ENCODE measurements at places on chromosomes 5 and 9. TPM values are rescaled to one million over a fixed set of nuclear protein-coding genes. Genes with fewer than 3 reads are reported as not detected.

Gene NEUROG1
- not detected for polyA plus RNA-seq

Gene DMGDH
- polyA plus RNA-seq = 3.1 TPM

- no peak for DNase-seq
Measured at GRCh38 chr5:171776770-171777759, 8.6 kb upstream of the SMIM23 start.

Gene EIF4E1B
- not detected for polyA plus RNA-seq

GRCh38 chr9:129697656-129698253 is 32.3 kb downstream of the PRRX2 start:
- DNase-seq = peak; percentile 62

Gene ACTBL2
- 0.05 TPM for polyA plus RNA-seq

- peak; percentile 59 for DNase-seq
Measured at GRCh38 chr5:172855597-172856292, 21.7 kb downstream of the ERGIC1 start.

- DNase-seq = no peak
Measured at GRCh38 chr9:130669965-130670364, 5.6 kb downstream of the PRDM12 start.

DNA sequence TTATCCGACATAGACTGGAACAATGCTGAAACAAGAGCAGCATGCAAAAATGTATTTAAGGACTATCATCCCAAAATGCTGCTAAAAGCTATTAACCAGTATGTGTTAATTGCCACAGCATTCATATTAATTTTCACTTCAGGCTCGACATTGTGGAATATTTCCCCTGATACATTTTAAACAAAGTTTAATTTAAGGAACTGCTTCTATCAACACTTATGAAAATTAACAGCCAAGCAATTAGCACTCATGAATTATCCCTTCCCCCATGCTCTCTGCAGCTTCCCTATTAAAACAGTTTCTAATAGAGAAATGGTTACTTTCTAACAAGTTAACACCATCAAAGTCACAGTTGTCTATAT is 54.8 kb downstream of the MAPKAP1 start:
- no peak for DNase-seq

Gene FBXO10
- 2.2 TPM for polyA plus RNA-seq

Gene C9orf50
- not detected for polyA plus RNA-seq

GRCh38 chr9:123324767-123325183 is 31.2 kb upstream of the CRB2 start:
- no peak for DNase-seq

GRCh38 chr9:79247021-79247420 is 324.7 kb upstream of the TLE4 start:
- no peak for DNase-seq

GRCh38 chr5:61994171-61994570 is 311.8 kb upstream of the KIF2A start:
- DNase-seq = no peak

Gene CDHR2
- polyA plus RNA-seq = 1.6 TPM

DNA sequence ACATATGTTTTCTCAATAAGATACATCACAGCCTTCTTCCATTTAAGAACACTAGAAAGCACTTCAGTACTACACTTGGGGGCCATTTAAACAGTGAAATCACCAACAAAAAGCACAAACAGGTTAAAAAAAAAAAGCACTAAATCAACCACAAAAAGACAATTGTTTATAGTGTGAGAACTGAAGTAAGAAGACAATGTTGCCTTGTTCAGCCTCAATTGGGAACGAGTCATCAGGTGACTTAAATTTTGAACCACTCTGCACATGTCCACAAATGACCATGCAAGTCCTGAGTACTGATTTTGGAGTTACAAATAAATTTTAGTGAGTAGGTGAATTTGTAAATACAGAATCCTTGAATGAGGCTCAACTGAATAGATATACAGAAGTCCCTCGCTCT is 37.2 kb upstream of the HNRNPA0 start:
- DNase-seq = no peak

- no peak for DNase-seq
Measured at GRCh38 chr9:121620777-121621449, 30.5 kb upstream of the DAB2IP start.

Gene CCL28
- polyA plus RNA-seq = 8.9 TPM

Gene SPRY4
- 5.2 TPM for polyA plus RNA-seq

Gene DOLPP1
- polyA plus RNA-seq = 8.3 TPM

Gene FKBP15
- 6.0 TPM for polyA plus RNA-seq

DNA sequence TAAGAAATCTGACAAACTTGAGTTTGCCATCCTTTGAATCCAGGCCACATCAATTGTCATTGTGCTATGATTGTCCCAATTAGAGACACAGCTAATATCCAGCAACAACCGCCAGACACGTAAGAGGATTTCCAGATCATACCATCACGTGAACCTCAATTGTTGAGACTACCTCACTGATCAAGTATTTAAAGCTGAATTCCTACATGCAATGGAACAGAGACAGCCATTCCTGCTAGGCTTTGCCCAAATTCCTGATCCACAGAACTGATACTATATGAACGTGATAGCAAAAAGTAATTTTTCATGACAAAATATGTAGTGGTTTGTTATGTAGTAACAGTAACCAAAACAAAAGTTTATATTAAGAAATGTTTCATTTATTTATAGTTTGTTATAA is 657.7 kb downstream of the PRR16 start:
- DNase-seq = no peak

Gene CBY3
- polyA plus RNA-seq = not detected

- no peak for DNase-seq
Measured at GRCh38 chr5:73272351-73272750, 99.4 kb downstream of the TMEM174 start.

GRCh38 chr9:113274474-113275156 is 757 bp downstream of the CDC26 start:
- DNase-seq = no peak

DNA sequence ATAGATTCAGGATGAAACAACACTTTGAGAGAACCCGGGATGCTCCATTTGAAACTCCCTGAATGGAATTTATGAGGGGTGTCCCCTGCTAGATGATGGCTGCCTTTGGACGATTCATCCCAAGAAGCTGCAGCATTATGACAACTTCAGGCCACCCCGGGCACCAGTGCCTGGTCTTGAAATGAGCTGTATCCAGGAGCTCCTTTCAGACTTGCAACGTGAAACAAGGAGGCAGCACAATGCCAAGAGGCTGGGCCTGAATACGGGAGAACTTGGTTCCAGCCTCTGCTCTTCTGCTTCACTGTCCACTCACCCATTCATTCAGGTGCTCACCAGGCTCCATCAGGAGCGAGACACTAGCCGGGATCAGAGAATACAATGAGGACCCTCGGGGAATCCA is 78.3 kb downstream of the STK10 start:
- no peak for DNase-seq

Gene KLHL9
- polyA plus RNA-seq = 5.4 TPM

GRCh38 chr5:109574985-109575384 is 114.7 kb upstream of the MAN2A1 start:
- DNase-seq = no peak

Gene OMD
- polyA plus RNA-seq = 0.56 TPM

- peak; percentile 6 for DNase-seq
Measured at GRCh38 chr5:112227911-112228631, 191.0 kb downstream of the EPB41L4A start.

Gene PCSK1
- polyA plus RNA-seq = 0.44 TPM

DNA sequence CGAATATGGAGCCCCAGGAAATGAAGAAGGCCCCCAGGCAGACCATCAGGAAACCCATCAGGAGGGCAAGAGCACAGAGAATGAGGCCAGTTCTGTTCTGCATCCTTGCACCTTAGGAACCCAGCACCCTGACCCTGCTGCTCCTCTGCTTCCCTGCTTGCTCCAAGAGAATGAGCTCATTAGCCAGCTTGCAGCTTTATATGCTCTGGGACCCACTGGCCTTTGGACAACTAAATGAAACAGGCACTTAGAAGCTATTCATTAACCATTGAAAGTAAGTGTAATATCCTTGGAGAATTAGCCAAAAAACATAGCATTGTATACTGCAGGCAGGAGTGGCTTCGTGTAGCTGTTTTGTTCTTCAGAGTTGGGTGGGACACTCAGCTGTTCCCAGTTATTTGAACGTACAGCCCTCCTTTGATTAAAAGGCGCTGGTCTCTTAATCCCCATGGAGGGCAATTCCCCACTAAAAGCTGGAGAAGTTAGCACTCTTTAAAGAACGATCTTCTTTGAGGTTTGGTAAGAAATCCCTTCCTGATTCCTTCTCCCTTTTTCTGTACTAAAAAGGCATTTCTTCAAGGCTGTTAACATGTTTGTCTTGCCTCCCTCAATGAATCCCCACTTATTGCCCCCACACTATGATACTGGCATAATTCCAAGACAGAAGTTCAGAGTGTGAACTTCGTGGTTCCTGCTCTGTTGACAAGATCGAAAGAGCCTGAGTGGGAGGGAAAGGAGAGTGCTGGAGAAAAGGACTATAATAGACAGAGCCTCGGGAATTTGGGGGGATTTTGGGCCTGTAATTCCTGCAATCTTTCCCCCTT is at the start of gene TMEM252:
TMEM252 (minus strand) TSS at position 172 of the 824 bp plus-strand sequence; CDS start at position 103, 69 bp downstream.
- DNase-seq = peak; percentile 35

DNA sequence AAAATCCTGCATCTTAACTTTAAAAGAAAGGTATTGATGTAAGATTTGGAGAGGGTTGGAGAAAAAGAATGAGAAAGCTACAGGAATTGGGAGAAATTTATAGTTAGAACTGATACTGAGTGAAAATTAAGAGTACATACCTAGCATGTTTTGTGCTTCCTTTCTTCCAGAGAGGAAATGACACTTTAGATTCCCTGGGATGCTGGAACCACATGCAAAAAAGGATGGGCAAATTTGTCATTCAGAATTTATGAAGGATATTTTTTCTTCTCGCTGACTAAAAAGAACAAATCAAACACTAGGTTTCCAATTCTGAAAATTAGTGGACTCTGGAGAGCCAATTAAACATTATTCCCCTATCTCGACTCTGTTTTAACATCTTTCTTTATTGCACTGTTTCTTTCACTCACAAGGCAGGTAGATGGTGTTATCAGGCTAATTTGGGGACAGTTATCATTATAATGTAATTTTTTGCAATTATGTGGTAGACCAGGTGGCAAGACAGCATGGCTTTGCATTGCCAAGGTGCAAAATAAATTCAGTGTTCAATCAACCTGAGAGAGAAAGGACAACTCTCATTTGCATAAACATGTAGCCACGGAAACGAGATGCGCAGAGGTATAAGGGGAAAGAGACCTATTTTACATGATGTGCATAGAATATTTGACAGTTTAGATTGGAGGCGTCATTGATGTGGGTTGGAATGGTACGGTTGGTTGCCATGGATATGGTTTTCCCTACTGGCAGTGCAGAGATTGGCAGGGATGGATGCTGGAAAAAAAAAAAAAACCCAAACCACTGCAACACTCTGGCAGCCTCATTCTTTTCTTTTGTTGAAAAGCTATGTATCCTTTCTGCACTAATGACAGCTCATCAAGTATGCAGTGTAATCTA is 320.4 kb upstream of the CCNH start:
- no peak for DNase-seq

DNA sequence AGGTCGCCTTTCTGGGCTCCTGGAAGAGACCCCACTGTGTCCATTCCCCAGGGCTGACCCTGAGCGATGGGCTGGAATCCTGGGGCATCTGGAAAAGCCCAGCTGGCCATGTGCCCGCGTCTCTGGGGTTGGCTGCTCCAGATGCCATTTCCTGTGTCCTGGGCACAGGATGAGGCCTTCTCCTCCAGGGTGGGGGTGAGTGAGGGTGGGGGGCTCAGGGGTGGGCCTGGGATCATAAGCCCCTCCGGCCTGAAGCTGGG is 30.7 kb downstream of the PAEP start:
- DNase-seq = peak; percentile 20

Measured in stomach (tissue), 19 donors.